ENCODE measurements at places on chromosomes 7 and 10.
A peak's percentile ranks its signal among the peaks of the same experiment; 100 is the strongest.

DNA sequence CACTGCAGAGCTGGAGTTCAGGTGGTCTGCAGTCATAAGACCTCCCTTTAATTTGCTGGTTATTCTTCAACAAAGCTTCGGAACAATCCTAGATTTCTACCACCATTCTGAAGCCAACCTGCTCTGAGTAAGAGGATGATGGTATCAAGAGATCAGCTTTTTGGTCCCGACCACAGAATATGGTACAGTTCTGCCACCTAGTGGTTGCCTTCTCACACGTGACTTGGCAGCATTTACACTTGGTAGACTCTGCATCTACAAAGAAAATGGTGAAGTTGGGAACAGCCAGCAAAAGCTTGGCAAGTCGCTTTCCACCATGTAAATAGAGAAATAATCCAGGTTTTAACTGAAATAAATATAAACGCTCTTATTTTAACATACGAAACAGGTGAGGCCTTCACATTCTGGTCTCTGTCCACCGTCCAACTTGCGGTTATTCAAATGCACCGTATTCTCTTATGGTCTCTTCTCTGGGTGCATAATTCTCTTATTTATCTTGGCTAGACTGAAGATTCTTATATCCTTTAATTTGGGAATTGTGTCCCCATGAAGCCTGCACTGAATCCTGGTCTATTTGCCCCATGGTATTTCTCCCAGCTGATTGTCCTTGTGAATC, 173.9 kb upstream of the GRM3 start:
- peak; percentile 15 for DNase-seq

GRCh38 chr10:58956926-58957325, 219.5 kb upstream of the PHYHIPL start:
- DNase-seq, result no peak

DNA sequence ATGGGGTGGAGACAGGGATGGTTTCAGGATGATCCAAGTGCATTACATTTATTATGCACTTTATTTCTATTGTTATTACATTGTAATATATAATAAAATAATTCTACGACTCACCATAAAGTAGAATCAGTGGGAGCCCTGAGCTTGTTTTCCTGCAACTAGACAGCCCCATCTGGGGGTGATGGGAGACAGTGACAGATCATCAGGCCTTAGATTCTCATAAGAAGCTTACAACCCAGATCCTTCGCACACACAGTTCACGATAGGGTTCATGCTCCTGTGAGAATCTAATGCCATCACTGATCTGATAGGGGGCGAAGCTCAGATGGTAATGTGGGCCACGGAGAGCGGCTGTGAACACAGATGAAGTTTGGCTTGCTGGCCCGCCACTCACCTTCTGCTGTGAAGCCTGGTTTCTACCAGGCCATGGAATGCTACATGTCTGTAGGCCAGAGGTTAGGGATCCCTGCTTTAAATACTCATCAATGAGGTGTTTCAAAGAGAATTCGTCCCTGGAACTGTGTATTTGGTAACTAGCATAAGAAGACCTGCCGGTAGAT, 21.2 kb upstream of the PRKCQ start:
- DNase-seq, result peak; percentile 63

DNA sequence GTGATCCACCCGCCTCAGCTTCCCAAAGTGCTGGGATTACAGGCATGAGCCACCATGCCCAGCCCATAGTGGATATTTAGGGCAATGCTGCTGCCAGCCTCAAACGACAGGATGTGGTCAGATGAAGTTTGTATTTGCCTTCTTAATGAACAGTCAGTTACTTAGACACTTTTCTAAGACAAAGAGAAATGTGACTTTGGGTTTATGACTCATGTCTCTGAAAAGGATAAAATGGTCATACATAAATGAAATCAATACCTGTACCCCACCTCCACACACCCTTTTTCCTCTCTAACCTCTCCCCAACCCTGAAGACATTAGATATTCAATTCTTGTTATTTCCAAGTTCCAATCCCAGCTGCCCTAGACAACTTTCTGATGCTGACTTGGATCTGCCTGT, 109.3 kb upstream of the INSIG1 start:
- DNase-seq, result no peak

DNA sequence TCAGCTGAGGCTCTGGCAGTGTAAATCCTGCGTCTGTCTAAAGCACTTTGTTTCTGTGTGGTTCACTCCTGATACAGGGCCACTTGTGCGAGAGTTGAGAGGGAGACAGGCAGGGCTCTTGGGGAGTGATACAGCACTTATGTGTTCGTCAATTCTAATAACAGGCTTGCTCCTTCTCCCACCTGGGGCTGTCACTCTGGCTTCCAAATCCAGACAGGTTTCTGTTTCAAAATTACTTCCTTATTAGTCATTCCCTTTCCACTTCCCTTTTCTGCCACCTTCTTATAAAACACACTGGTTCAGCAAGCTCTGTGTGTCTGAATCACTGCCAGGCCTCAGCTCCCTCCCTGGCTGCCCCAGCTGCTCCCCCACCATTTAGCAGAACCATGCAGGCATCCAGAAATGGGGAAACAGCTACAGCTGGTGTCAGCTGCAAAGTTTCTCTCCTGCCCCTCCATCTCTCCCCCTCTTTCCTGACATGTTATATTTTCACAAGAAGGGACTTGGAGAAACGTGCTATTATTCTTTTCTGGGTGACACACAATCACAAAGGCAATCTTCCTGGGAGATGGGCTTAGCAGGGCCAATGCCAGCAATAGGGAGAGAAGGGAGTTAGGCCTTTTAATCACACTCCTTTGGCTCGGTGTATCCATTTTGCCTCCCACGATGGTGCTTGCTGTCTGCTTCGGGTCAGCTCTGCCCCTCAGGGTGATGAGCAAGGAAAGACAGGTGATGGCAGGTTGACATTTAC, 58.4 kb upstream of the ZNRF2 start:
- peak; percentile 18 for DNase-seq

GRCh38 chr7:359766-360361, 69.9 kb downstream of the FOXL3 start:
- DNase-seq, result no peak

DNA sequence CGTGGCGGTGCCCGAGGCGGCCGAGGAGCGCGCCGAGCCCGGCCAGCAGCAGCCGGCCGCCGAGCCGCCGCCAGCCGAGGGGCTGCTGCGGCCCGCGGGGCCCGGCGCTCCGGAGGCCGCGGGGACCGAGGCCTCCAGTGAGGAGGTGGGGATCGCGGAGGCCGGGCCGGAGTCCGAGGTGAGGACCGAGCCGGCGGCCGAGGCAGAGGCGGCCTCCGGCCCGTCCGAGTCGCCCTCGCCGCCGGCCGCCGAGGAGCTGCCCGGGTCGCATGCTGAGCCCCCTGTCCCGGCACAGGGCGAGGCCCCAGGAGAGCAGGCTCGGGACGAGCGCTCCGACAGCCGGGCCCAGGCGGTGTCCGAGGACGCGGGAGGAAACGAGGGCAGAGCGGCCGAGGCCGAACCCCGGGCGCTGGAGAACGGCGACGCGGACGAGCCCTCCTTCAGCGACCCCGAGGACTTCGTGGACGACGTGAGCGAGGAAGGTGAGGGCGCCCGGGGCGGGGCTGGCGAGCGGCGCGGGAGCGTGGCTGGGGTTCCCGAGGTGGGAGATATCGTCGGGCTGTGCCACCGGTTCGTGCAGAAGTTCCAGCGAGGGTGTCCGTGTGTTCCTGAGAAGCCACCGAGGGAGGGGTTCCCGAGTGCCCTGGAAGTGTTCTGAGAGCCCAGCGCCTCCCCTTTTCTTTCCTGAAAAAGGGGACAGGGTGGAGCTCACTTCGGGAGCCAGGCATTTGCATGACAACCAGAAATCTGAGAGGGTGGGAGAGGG, 495 bp downstream of the EIF3B start:
- DNase-seq, result no peak

DNA sequence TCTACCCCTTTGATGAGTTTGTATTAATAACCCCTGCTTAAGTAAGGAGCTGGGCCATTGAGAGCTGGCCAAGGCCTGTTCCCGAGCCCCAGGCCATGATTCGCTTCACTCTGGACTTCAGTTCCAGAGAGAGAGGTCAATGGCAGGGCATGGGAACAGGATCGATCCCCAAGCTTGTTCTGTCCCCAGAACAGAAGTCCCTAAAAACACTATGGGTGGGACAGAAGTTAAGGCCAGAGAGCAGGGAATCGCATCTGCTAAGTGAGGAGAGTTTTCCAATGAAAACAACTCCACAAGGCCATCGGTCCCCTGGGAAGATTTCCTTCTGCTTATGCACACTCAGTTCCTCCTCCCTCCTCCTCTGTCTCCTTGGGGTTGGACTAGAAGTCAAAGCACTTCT, 159.6 kb downstream of the LSM5 start:
- DNase-seq, result no peak

- no peak for DNase-seq
These were observed 757.0 kb upstream of the KCND2 start for GRCh38 chr7:119515962-119516361.

- no peak for DNase-seq
These were observed 197.1 kb downstream of the DOCK4 start for GRCh38 chr7:112009081-112009480.

DNA sequence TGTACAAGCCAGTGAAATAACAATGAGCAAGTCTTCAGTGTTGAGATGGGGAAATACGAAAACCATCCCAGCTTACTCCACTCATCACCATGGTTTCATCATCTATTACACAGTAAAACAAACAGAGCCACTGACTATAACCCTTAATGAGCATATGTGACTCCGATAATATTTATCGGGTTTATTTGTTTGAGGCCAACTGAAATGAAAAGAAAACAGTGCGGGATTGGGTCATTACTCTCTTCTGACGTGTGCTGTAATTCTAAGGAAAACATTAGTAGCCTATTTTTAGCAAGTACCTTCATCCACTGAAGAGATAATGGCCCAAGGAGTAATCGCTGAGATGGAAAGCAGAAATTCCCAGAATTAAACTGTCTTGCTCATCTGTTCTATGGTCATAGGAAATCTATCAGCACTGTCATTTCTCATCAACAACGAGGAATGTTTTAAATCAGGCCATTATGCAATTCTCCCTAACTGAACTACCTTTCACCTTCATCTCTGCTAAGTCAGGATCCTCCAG, 716.5 kb downstream of the INHBA start:
- no peak for DNase-seq

- DNase-seq, result no peak
These were observed 66.0 kb upstream of the DUSP5 start for GRCh38 chr10:110431659-110432058.

- no peak for DNase-seq
These were observed 40.6 kb upstream of the PITRM1 start for GRCh38 chr10:3213208-3213607.

- DNase-seq, result no peak
These were observed 427 bp downstream of the PYROXD2 start for GRCh38 chr10:98414578-98414931.

DNA sequence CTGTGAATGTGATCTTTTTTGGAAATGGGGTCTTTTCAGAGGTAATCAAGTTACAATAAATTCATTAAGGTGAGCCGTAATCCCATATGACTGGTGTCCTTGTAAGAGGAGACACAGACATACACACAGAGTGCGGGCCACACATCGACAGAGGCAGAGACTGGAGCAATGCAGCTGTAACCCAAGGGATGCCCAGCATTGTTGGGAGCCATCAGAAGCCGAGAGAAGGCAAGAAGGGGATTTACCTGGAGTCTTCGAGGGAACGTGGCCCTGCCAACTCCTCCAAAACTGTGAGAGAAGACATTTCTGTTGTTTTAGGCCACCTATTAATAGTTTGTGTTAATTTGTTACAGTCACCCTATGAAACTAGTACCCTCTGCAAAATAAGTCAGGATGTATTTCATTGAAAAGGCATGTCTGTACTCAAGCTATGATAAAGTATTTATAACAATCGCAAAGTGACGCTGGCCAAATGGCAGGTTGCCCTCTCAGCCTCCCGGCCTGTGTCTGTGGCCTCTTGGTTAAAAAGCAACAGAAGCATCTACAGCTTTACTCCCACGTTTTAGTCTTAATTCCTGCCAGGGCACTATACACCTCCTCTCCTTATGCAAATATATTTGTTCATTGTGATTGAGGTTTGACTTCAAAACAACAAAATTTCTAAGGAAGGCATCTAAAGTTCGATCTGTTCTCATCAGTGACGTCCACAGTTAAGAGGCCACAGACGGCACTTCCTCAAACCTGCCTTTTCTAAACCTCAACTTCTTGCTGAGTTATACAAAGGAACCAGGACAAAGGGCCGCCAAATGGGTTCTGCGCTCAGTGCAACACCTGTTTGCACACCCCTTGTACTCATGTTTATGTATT, 46.8 kb downstream of the HIPK2 start:
- DNase-seq, result peak; percentile 74

GRCh38 chr7:159014297-159015062, 130.2 kb downstream of the VIPR2 start:
- DNase-seq, result no peak

- DNase-seq, result no peak
These were observed 12.6 kb downstream of the CPA2 start for GRCh38 chr7:130279286-130279685.

GRCh38 chr10:4246881-4247358, 461.9 kb upstream of the KLF6 start:
- DNase-seq, result no peak

- DNase-seq, result no peak
These were observed 12.5 kb upstream of the ARMS2 start for GRCh38 chr10:122441961-122442360.

- no peak for DNase-seq
These were observed 296.8 kb upstream of the MKI67 start for GRCh38 chr10:128422999-128423398.

DNA sequence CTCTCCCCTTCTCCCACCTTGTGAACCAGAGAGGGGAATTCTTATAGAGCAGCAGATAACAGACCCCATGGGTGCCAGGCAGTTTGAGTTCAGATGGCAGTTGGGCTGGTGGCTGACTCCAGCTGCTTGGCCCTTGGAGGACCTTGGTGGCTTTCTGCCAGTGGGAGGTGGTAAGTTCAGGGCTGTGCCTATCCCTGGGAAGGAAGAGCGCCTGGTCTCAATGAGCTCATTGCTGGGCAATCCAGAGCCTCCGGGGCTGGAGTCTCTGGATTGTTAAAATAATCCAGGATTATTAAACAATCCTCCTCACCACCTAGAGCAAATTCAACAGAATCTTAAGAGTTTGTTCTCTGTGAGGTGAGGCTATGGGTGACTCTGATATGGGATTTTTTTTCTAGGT, 105.2 kb downstream of the FANK1 start:
- no peak for DNase-seq

- no peak for DNase-seq
These were observed 80.8 kb downstream of the SEC23IP start for GRCh38 chr10:119973281-119973680.

- no peak for DNase-seq
These were observed 103.4 kb downstream of the ATXN7L1 start for GRCh38 chr7:105773030-105773460.

- no peak for DNase-seq
These were observed 117.2 kb upstream of the SEMA3C start for GRCh38 chr7:81036057-81036456.

- no peak for DNase-seq
These were observed 1.3 kb downstream of the NFE2L3 start for GRCh38 chr7:26153241-26153822.

DNA sequence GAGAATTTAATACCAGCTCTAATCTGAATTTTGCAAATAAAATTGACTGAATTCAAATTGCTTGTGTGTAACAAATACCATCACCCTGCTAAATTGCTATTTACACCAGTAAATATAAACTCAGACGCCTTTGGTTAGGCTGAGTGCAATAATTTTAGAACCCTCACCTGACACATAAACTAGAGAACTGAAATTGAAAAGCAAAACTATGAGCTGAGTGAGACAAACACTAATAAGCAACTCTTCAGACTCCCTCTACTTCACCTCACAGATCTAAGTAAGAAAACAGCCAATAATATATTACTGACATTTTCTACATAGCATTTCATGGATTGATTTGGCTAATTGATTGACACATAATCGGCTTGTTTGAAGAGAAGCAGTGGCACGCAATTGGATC, 621.2 kb downstream of the REEP3 start:
- no peak for DNase-seq

- no peak for DNase-seq
These were observed 19.8 kb upstream of the C10orf67 start for GRCh38 chr10:23364378-23364777.

All from CD4-positive, alpha-beta T cell treated with Interleukin-4 for 1 hour (primary cell).